ENCODE measurements at places on chromosomes 2 and 18.

DNA sequence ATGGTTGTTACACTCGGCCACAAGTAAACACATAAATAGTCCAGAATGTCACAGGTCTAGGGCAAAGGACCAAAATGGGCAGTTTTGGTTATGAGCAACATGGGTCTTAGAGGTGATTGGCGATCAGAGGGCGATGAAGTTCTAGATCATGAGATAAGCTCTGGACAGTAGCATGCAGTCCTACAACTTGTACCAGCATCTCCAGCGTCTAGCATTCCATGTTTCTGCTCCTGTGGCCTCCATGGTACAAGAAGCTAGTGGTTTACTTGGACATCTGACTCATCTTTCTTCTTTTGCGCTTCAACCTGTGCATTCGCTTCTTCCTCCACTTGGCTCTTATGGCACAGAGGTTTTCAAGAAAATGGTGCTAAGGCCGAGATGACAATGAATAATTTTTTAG lies 8.9 kb upstream of the MMADHC start:
- no peaks in the 10 kb centered on the region for H3K4me1 ChIP-seq
- no peaks in the 10 kb centered on the region for H3K36me3 ChIP-seq
- H3K27me3 ChIP-seq = no peaks in the 10 kb centered on the region

GRCh38 chr2:134120733-134121630 lies 132.9 kb upstream of the MGAT5 start:
- peak; percentile 66 for DNase-seq
- H3K27me3 ChIP-seq = no peaks in the 10 kb centered on the region
- H3K4me3 ChIP-seq = peak overlapping the region; percentile 87
- H3K4me1 ChIP-seq = peaks cover 17% of the 10 kb centered on the region
- H3K27ac ChIP-seq = peak overlapping the region; percentile 69

DNA sequence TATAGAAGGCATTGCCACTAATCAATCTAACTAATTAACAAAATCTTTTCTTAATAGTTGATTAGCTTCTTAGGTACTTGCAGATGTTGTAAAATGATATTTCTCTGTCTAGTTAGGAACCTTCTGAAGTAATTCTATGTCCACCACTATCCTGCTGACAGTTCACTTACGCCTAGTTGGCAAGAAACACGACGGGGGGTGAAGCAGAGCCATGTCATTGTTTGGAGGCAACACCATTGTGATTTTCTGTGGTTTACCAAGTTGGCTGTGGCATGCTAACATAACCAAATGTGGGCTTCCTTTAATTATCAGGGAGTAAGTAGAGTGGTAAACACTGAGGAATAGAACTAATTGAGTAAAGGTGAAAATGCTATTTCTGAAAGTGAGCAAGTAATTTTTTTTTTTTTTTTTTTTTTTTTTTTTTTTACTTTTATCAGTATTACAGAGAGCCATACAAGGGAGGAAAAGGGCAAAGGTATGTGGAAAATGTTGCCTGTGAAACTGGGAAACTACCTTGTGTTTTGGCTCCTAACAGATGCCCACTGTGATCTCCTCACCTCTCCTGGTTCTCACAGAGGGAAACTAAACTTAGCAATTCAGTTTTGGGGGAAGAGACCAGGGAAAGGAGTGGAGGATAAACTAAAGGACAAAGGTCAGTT lies 126.8 kb downstream of the MEIS1 start:
- H3K27me3 ChIP-seq = no peaks in the 10 kb centered on the region
- H3K27ac ChIP-seq = no peak overlapping the region
- no peaks in the 10 kb centered on the region for H3K4me1 ChIP-seq
- no peak for DNase-seq
- no peak overlapping the region for H3K4me3 ChIP-seq

- no peak overlapping the region for H3K27ac ChIP-seq
- peaks cover 62% of the 10 kb centered on the region for H3K27me3 ChIP-seq
Observed at GRCh38 chr2:242038166-242038927, 168.8 kb downstream of the RTP5 start.

DNA sequence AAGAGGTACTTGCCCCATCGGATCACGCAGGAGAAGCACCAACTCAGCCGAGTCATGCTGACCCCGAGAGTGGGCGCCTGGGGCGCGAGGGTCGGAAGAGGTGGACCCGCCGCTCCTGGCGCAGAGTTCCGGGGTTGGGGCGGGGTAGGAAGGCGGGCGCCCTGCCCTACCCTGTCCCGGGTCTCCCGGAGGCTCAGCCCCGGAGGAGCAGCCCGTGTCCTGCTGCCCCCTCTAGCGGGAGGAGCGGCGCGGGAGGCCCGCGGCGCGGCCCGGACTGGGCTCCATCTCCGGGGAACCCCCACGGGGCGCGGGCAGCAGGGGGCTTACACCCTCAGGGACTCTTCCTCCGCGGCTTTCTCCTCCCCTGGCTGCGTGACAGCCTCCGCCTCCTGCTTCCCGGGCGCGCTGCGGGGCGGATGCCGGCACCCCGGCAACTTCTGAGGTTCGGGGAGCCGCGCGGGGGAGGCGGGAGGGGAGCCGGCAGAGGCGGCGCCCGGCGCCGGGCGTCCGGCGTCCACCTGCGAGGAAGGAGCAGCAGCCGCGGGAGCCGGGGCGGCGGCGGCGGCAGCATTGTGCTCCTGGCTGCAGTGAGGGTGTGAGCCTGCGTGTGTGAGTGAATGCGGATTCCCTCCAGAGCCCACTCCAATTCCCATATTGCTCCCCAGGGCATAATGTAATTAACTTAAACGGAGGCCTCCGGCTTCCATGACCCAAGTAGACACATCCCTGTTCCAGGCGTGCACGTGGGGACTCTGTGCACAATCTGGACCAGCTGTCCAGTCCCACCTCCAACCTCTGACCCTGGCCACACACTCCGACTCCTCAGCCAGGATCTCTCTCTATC lies 7.6 kb upstream of the TNS1 start:
- peaks cover 20% of the 10 kb centered on the region for H3K4me1 ChIP-seq
- H3K36me3 ChIP-seq = no peaks in the 10 kb centered on the region
- peaks cover 3% of the 10 kb centered on the region for H3K27me3 ChIP-seq
- peak; percentile 82 for DNase-seq
